ENCODE measurements at places on chromosomes 13 and 19.

- DNase-seq, result no peak
Measured at GRCh38 chr13:35600137-35600536, 123.6 kb upstream of the MAB21L1 start.

GRCh38 chr13:103873725-103874124 is 807.5 kb upstream of the SLC10A2 start:
- DNase-seq, result no peak

- DNase-seq, result no peak
Measured at GRCh38 chr13:36480726-36481427, 48.6 kb downstream of the CCNA1 start.

DNA sequence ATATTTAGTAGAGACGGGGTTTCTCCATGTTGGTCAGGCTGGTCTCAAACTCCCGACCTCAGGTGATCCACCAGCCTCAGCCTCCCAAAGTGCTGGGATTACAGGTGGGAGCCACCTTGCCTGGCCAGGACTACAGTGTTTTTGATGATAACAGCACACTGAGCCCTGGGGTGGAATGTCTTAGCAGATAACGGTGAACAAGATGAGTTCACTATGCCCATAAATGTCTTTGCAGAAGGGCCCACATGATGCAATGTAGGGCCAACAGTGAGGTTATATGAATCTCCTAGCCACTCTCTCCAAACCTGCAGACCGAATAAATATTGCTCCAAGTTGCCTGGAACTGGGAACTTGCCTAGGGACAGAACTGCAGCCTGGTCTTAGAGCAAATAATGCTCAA is 235.1 kb downstream of the COG6 start:
- DNase-seq, result no peak

- DNase-seq, result no peak
Measured at GRCh38 chr19:2488405-2488941, 12.5 kb downstream of the GADD45B start.

Measured in stimulated activated CD8-positive, alpha-beta memory T cell treated with anti-CD3 and anti-CD28 coated beads, Interleukin-7, amount 100 ng/mL, for 48 hours (primary cell).